ENCODE measurements at places on chromosomes 7 and 10.

- no peak for DNase-seq
Measured at GRCh38 chr10:16459423-16459939, 22.7 kb downstream of the PTER start.

DNA sequence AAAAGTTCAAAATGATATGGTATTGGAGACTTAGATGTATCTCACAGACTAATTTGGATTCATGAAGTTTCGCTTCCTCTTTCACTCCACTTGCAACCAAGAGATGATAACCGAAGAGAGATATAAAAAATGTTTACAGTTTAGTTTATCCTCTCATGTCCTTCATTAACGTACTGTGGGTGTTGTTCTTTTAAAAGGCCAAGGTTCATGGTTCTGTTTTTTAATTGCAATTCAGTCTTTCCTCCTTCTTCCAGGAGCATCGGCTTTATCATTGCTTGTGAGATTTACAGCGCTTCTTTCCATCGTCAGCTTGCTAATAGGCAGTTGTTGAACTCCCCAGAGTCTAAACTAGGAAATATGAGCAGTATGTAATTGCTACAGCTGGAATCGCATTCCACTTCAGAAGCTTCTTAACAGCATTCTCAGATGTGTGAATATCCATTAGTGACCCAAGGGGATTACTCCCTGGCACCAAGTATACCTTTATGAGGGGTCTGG is 75.9 kb upstream of the HGF start:
- DNase-seq: no peak

- DNase-seq: peak; percentile 28
Measured at GRCh38 chr7:100493476-100494264, 9.9 kb downstream of the NYAP1 start.

GRCh38 chr10:4141471-4141870 is 356.5 kb upstream of the KLF6 start:
- no peak for DNase-seq

- DNase-seq: no peak
Measured at GRCh38 chr7:5375925-5376324, 47.7 kb downstream of the TNRC18 start.

DNA sequence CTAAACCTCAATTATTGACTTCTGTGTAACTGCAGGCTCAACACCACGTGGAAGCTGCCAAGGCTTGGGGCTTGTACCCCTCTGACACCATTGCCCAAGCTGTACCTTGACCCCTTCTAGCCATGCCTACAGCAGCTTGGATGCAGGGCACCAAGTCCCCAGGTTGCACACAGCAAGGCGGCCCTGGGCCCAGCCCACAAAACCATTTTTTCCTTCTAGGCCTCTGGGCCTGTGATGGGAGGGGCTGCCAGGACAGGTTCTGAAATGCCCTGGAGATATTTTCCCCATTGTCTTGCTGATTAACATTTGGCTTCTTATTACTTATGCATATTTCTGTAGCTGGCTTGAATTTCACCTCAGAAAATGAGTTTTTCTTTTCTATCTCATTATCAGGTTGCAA is 610.0 kb upstream of the LRRN3 start:
- no peak for DNase-seq

- no peak for DNase-seq
Measured at GRCh38 chr7:134024739-134025138, 102.4 kb upstream of the LRGUK start.

- no peak for DNase-seq
Measured at GRCh38 chr10:71252220-71252619, 39.9 kb downstream of the UNC5B start.

- DNase-seq: no peak
Measured at GRCh38 chr10:104103956-104104355, 18.0 kb upstream of the SFR1 start.

GRCh38 chr7:18724318-18724717 is 228.8 kb downstream of the HDAC9 start:
- no peak for DNase-seq

DNA sequence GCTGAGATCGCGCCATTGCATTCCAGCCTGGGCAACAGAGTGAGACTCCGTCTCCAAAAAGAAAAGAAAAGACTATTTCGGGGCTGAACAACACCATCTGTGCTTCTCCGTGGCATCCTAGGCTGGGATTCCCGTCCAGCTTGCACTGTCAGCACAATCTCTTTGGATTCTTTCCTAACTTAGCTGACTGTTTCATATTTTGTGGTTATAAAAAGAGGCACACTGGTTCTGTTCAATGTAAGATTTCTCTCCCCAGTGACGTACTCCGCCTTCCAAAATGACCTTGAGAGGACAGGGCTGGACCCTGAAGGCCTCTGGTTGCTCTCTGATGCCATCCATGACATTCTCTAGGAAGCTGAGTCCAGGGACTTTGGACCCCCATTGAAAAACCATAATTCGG is 8.8 kb downstream of the ZNHIT1 start:
- DNase-seq: no peak

GRCh38 chr10:36181426-36182178 is 539.5 kb upstream of the FZD8 start:
- no peak for DNase-seq

DNA sequence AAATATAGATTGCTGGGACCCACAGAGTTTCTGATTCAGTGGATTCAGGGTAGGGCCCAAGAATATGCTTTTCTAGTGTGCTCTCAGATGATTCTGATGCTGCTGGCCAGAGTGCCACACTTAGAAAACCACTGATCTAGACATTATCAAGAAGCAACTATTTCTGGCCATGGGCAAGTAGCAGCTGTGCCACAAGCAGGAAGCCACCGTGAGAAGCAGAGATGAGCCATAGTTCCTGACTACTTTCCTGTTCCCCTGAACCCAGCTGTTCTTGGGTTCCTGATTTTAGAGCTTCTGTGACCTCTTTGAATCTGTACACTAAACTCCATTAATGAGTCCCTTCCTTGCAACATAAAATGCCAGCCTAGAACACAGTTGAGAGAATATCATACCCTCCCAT is 38.1 kb upstream of the PIK3AP1 start:
- DNase-seq: no peak

DNA sequence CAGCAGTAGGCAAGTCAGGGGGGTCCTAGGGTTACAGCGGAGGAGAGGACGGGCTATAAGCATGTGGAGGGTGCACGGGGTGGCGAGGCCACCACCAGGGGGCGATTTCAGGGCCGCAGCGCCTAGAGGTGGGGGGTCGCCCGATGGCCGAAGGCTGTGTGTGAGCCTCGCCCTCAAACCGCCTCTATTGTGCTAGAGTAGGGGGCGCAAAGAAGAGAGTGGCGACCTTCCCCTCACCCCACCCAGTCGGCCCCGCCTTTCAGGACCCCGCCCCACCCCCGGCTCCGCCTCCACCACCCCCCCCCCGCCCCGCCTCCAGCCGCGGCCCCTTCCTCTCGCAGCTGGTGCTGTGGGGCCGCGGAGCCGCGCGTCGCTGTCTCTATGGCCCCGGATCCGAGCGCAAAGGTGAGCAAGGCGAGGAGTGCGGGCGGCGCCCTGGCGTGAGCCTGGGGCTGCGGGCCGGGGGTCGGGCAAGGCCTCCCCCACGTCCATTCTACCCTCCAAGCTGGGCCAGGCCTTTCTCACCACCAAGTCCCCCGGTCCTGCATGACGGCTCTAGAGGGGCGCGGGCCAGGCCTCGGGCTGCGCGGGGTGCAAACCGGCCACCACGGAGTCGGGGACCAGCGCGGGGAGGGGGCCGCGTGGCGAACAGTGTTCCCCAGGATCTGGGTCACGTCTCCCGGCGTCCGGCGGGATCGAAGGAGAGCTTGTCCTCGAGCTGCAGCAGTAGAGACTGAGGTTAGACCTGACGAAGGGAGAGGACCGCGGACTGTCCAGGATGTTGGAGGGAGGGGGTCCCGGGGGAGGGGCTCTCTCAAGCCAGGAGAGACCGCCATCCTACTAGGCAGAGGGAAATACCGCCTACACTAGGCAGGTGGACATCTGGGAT is at the start of gene SEMA4G:
Gene SEMA4G, plus strand, starts transcription at position 318 of the 889 bp plus-strand sequence. CDS start 3,409 bp downstream, outside the sequence.
- DNase-seq: peak; percentile 59

GRCh38 chr7:47552621-47553020 is 29.3 kb downstream of the TNS3 start:
- no peak for DNase-seq

- DNase-seq: no peak
Measured at GRCh38 chr10:22456486-22456885, 111.2 kb downstream of the SPAG6 start.

DNA sequence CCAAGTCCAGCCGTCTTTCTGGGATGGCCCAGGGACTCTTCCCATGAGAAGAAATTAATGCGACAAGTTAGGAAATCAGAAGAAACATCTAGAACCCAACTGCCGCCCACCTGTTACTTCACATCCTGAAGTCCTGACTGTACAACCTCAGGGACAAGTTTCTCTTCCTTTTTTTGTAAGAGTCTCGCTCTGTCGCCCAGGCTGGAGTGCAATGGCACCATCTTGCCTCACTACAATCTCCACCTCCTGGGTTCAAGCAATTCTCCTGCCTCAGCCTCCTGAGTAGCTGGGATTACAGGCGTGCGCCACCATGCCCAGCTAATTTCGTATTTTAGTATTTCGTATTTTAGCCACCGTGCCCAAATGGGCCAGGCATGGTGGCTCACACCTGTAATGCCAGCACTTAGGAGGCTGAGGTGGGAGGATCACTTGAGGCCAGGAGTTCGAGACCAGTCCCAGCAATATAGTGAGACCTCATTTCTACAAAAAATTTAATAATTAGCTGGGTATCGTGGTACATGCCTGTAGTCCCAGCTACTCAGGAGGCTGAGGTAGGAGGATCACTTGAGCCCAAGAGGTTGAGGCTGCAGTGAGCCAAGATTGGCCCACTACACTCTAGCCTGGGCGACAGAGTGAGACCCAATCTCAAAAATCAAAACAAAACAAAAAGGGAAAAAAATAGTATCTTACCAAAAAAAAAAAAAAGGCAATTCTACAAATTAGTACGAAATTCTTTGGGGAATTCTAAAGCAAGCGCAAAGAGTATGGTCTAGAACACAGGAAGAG is 20.8 kb downstream of the LAT2 start:
- DNase-seq: no peak

DNA sequence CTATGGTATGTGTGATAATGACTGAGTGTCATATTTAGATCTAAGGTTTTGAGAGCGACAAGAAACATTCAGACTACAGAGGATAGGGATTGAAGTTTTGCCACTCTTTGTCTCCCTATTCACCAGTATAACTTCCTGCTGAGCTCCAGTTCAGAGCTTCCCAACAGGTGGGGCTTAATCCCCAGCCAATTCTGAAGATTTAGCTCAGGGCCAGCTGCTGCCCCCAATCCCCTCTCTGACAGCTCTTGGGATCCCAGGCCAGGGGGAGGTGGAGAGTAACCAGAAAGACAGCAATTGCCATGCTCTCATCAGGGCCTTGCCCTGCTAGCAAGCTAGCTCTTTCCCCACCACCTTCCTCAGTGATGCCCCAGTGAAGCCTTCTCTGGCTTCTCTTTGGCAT is 57.8 kb downstream of the TRIL start:
- no peak for DNase-seq

DNA sequence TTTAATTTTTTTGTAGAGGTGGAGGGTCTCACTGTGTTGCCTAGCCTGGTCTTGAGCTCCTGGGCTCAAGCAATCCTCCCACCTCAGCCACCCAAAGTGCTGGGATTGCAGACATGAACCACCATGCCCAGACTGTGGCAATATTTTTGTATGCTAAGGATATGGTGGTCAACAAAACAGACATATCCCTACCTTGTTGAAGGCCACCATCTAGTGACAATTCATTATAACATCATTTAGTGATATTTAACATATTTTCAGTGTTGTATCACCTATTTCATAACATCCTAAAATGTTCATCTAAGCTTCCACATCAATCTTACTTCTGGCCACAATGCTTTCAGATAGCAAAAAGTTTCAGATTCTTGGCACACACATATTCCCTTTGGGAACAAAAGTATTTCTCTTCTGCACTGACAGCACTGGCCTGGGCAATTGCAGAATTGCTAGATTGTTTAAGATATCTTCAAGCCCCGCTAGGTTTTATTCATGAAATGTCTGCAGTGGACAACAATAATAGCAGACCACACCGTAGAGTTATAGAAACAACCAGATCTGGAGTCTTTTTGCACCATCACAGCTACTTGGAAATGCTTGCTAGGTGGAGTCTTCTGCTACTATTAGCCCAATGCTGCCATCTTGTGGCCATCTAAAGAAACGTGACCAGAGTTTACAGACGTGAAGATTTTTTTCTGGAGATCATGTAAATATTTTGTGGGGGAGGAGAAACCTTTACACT is 58.4 kb downstream of the DNAJC12 start:
- peak; percentile 5 for DNase-seq

DNA sequence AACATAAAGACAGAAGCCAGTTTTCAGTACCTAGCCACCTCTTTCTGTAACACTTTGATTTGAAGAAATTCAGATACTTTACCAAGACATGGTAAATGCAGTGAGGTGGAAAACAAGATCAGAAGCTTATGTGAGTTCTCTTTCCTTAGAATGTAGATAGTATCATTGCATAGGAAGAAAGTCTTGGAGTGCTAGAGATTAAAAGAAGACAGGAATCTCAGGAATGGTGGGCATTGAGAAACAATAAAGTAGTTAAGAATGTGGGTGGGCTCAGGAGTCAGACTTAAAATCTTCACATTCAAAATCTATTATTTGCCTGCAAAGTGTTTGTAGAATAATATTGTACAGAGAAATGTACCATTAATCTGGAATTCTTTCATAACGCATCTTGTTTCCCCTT is 58.9 kb downstream of the POLL start:
- DNase-seq: no peak

GRCh38 chr7:158397885-158398284 is 189.7 kb downstream of the PTPRN2 start:
- no peak for DNase-seq

DNA sequence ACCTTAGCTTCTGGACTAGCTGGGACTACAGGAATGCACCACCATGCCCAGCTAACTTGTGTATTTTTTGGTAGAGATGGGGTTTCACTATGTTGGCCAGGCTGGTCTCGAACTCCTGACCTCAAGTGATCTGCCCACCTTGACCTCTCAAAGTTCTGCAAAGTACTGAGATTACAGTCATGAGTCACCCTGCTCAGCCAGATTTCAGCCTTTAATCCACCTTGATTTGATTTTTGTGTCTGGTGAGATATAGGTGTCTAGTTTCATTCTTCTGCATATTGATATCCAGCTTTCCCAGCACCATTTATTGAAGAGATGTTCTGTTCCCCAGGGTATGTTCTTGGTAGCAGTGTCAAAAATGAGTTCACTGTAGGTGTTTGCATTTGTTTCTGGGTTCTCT is 20.1 kb upstream of the CYP3A7 start:
- DNase-seq: no peak

DNA sequence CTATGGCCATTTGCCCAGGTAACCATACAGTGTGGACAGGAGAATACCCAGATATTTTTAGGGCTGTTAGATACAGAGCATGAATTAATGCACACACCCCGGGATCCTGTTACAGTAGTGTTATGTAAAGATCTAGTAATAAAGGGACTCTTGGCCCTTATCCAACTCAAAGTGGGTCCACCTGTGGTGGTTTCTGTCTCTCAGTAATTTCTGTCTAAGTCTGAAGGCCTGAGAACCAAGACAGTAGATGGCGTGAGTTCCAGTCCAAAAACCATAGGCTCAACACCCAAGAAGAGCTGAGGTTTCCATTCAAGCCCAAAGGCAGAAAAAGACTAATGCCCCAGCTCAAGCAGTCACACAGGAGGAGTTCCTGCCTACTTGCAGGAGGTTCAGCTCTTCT is 277.7 kb downstream of the ZEB1 start:
- DNase-seq: no peak

Data from activated naive CD4-positive, alpha-beta T cell (primary cell).